ENCODE measurements at places on chromosomes 7 and 10. TPM values are rescaled to one million over a fixed set of nuclear protein-coding genes. Genes with fewer than 3 reads are reported as not detected.

AZGP1 gene
- not detected for polyA plus RNA-seq

CPA2 gene
- not detected for polyA plus RNA-seq

SPAG6 gene
- not detected for polyA plus RNA-seq

GRID1 gene
- polyA plus RNA-seq, result not detected

MMD2 gene
- polyA plus RNA-seq, result not detected

IFIT1B gene
- not detected for polyA plus RNA-seq

TMEM26 gene
- polyA plus RNA-seq, result not detected

Data from naive B cell (primary cell).